ENCODE measurements at places on chromosomes 3 and 15.

DNA sequence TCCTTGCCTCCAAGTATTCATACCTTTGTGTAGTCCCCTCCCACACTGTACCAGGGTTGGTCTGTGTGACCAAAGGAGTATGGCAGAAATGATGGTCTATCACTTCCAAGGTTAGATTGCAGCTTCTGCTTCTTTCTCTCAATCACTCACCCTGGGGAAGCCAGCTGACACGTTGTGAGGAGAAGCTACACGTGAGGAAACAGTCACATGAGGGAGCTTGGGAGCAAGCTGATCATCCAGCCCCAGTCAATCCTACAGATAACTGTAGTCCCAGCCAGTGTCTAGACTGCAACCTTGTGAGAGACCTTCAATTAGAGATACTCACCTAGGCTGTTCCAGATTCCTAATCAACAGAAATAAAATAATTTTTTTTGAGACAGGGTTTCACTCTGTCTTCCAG lies 6.2 kb upstream of the ZNF774 start:
- no peak for DNase-seq

DNA sequence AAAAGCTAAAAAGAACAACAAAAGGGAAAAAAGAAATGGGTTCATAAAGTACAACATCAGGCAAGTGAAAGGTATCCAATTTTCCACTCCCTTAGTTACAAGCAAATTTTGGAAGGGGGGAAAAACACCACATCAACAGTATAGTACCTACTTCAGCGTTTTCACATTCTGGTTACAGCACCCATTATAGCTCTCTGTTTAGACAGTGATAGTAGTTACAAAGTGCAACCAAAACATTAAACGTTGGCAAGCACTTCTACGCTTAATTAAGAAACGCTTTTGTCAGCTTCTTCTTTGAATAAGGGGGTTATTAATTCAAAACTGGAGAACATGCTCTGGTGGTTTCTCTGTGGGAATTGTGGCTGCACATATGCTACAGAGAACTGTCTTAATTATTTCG lies 180.2 kb downstream of the VPS13C start:
- DNase-seq, result no peak

DNA sequence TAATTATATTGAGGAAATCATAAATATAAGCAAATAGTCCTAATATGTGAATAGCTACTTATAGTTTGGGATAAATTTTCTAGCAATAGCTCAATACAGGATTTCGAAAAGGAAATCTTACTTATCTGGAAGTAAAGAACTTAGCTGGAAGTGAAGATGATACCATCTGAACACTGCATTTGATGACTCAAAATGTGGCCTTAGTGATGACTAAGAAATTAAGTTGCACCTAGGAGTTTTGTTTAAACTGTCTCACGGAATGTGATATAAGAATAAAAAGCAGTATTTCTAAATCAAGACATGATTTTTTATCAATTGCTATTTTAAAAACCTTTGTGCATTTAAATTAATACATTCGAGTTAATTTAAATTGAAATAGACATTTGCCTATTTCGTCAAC lies 91.2 kb downstream of the EOMES start:
- DNase-seq, result peak; percentile 43

- no peak for DNase-seq
Observed at GRCh38 chr3:144660186-144660585, 688.6 kb downstream of the DIPK2A start.

GRCh38 chr3:31412832-31413231 lies 119.9 kb upstream of the STT3B start:
- DNase-seq, result no peak

DNA sequence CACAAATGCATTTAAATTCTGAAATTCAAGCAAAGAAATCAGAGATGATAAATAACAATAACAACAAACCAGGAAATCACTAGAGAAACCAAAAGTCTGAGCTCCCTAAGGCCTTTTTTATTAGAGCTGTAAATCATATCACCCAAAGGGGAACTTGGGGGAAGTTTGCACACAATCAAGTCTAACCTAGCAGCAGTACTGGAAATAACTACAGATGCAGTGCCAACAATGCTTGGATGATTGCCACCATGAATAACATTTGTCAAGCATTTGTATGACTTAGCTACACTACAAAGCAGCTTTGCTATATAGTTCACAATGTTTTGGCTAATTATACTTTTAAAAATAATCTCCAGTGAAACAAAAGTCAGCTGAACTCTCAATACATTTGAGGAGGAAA lies 27.8 kb downstream of the SHQ1 start:
- no peak for DNase-seq

DNA sequence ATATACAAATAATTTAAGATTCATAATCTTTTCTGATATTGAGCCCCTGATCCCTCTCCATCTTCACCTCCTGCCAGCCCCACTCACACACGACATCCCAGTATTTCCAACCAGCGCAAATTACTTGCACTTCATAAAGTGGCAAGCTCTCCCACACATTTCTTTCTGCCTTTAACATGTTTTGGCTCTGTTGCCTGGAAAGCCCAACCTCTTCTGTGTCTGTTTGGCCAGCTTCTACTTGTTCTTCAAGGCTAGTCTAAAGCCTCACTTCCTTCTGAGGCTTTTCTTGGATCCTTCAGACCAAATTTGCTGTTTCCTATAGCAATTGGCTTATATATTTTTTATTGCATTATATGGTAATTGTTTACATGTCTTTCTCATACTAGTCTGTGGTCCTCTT lies 5.1 kb upstream of the TM6SF1 start:
- DNase-seq, result no peak

DNA sequence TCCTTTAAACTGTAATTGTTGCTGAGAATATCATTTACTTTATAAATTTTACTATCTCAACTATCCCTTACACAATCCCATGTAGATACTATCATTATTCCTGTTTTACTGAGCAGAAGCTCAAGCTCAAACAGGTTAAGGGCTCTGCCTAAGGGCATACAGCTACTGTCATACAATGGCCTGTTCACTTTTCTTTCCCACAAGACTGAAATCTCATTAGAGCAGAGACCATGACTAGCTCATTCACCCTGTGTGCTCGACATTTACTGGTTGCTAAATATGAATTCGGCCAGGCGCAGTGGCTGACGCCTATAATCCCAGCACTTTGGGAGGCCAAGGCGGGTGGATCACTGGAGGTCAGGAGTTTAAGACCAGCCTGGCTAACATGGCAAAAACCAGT lies 1.6 kb upstream of the MESP2 start:
- DNase-seq, result no peak

- DNase-seq, result no peak
Observed at GRCh38 chr3:176505878-176506621, 691.2 kb downstream of the TBL1XR1 start.

DNA sequence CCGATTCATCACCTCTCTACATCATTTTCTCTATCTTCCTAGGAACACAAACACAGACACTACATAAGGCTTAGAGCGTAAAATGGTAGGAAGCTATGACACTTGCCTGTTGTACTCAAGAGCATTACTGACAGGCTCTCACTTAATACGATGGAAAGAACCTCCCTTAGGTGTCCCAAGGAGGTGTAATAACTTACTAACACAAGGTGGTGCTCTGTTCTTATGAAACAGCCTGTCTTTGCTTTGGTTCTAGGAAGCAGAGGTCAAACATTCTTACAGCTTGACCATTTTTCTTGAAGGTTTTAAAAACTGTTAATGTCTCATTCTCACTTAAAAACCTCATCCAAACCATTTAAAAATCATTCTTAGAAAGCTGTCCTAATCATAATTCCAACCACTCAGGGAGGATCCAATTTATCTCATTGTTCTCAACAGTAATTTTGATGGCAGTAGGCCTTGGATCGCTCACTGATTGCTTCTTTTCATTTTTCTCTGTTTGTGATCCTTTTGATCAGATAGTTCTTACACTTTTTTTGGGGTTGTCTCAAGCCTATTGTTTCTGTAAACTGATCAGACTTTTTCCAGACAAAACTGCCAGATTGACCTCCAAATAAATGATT lies 317.8 kb upstream of the AGTR1 start:
- peak; percentile 79 for DNase-seq

- DNase-seq, result no peak
Observed at GRCh38 chr15:33679061-33679460, 289.2 kb upstream of the CHRM5 start.

GRCh38 chr3:125353128-125353527 lies 22.0 kb downstream of the ZNF148 start:
- no peak for DNase-seq

DNA sequence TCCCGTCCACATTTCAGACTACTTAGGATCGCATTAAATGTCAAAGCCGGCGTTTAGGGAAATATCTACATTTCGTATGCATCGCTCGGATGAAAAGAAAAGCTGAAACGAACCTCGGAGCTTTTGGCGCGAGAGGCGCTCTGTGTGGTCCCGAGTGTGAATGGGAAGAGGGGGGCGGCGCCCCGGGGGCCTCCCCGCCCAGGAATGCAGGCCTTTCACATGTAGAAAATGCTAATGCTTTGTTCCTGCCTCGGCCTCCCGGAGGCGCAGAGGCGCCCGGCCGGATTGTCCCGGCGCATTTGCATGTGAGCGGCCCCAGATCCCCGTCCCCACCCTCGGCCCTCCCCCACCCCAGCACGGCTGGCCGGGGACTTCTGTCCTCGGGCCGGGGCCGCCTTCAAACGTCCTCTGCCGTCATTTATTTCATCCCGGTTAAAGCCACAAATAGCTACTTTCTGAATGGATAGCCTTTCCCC lies 37.0 kb upstream of the TRIM71 start:
- no peak for DNase-seq

All from A549 (cell line).